Karpas-422 (cell line): ENCODE measurements at places on chromosomes 6 and 20.

DNA sequence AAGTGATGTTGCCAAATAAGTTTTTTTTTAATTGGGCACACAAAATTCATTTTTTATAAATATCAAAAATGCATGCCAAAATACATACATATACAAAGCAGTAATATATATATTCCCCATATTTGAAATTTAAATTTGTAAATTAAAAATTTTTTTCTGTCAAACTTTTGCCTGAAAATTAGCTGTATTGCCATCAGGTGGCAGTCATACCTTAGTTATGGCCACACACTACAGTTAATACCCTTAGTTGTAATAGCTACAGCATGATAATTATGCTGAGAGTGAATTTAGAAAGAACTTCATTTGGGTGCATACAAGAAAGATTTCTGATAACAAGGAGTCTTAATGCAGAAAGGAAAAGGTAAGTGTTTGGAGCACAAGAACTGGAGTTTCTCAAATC, 46.2 kb upstream of the SDHAF4 start:
- peak; percentile 50 for DNase-seq

DNA sequence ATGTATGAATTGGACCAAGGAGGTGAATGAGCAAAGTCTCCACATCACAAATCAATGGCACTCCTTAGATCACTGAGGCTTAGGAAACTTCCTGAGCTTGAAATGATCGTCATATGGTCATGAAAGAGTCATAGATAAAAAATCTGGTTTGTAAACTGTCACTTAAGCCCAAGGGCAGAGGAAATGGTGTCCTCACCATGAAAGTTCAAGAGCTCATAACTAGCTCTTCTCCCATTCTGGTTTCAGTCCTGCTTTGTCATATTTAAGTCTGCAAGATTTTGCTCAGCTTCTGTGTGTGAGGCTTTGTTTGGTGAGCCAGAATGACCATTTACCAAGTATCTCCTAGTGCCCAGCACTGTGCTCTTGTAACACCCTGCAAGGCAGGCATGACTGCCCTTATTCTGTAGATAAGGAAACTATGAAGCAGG, 60.5 kb downstream of the GJA10 start:
- no peak for DNase-seq

- no peak for DNase-seq
Observed at GRCh38 chr6:107173779-107174178, 58.5 kb upstream of the BEND3 start.

- DNase-seq = peak; percentile 72
Observed at GRCh38 chr6:85126485-85127167, 323.3 kb upstream of the NT5E start.

DNA sequence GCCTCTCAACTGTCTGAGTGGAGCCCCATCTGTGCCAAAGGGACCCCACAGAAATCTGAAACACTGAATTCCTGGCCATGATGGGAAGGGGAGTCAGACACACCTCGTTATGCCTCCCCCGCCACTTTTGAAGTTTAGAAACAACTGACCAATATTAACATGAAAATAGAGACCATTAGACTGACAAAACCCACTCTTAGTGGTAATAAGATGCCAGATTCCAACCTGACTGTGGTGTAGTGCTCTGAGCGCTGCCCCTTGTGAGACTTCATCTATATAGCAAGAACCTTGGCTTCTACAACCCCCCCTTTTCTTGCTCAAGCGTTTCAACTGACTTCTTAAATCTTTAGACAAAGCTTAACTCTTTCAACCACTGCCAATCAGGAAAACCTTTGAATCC, 46.1 kb upstream of the UNC93A start:
- no peak for DNase-seq

DNA sequence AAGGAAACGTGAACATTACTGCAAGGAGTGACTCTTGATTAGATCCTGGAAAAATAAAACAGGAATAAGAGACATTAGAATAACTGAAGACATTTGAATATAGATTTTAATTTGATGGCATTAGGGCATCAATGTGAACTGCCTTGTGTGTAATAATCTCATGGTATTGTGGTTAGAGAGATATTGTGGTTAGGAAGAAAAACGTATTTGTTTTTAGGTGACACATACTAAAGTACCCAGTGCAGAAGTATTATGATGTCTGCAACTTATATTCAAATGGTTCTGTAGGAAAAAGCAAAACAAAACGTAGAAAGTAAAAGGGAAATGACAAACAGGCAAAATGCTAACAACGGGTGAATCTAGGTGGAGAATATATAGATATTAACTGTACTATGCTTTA, 65.9 kb upstream of the OGFRL1 start:
- no peak for DNase-seq

GRCh38 chr20:48679599-48679998, 148.2 kb downstream of the PREX1 start:
- peak; percentile 93 for DNase-seq

DNA sequence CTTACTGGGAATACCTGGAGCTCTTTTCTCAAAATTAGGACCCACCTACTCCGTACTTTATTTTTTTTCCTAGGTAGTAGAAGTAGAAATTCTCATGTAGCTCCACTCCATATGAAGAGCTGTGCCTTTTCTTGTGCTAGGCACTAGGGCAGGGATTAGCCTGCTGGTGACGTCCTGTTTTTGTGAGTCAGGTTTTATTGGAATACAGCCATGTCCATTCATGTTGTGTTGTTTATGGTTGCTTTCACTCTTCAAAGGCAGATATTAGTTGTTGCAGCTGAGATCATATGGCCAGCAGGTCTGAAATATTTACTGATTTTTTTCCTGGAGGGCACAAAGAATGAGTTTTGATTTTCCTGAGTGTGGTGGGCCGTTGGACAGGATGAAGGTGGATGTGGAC, 20.5 kb downstream of the XRN2 start:
- no peak for DNase-seq

DNA sequence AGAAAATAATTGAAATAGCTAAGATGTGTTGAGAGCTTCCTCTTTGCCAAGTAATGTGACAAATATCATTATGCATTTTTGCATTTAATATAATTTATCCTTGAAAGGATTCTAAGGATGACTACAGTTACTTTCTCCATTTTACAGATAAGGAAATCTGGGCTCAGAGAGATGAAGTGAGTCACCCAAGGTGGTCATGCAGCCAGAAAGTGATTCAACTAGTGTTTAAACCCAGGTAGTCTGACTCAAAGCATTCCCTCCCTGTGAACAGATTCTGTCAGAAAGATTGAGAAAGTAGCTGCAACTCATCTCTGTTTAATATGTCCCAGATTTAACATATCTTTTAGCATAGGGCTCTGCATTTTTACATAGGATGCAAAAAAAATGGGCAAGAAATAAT, 28.1 kb downstream of the NRSN1 start:
- DNase-seq = no peak

DNA sequence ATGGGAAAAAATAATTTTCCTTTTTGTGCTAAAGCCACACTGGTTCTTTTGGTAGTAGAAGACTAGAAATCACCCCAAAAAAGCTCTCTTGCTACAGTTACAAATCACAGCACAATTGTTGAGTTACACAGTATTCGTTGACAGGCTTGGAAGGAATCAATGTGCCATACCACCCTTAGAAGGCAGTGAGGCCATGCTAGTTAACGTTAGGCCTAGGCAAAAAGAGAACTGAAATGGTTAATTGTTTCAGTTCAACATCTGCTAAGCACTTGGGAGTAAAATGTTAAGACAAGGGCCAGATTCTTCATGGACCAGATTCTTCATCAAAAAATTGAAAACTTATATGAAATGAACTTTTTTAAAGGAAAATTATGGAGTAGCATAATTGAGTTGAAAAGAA, 626.2 kb downstream of the UTRN start:
- no peak for DNase-seq

DNA sequence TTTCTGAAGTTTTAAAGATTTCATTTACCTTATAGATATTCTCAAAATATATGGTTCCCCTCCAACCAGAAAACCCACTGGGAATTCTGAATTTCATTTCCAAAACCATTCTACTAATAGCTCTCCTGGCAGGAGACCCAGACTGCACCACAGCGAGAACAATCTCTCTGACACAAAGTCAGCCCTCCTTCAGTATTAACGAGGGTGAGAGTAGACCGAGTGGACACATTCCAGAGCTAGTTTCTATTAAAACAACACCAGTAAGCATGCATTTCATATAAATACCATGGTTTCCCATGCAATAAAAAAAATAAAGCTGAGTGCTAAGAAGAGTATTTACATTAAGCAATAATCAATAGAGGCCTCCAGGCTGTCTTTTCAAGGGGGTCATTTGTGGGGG, 899.6 kb upstream of the SLC35B3 start:
- no peak for DNase-seq

- DNase-seq = no peak
Observed at GRCh38 chr20:63778034-63778752, 38.6 kb downstream of the SLC2A4RG start.

DNA sequence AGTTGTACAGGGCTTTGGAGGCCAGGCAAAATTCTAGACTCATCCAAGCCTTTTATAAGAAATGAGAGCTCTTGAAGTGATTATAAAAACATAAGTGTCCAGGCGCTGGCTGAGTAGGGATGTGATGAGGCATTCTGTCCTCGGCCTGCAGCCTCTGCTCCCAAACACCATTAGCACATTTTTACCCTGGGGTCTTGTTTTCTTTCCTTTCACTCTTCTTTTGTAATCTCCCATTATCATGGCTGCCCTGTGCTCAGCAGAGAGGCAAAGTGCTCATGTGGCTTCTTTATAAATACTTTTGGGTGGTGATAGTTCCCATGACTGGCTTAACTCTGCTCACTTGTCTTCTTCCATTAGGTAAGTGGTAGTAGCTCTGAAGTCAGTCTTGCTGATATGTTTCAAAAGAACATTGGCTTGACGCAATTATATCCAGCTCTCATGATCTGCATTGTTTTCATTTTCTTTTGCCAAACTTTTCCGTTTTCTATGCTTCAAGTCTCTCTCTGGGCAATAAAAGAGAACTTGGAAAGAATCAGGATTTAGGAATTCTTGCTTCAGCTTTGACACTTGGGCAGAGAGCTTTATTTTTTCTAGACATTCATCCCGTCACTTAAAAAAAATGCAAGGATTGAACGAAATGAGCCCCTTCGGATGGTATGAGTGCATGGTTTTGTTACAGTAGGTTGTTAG, 61.1 kb downstream of the CAP2 start:
- no peak for DNase-seq

- DNase-seq = no peak
Observed at GRCh38 chr6:11830520-11830919, 51.9 kb upstream of the ADTRP start.

DNA sequence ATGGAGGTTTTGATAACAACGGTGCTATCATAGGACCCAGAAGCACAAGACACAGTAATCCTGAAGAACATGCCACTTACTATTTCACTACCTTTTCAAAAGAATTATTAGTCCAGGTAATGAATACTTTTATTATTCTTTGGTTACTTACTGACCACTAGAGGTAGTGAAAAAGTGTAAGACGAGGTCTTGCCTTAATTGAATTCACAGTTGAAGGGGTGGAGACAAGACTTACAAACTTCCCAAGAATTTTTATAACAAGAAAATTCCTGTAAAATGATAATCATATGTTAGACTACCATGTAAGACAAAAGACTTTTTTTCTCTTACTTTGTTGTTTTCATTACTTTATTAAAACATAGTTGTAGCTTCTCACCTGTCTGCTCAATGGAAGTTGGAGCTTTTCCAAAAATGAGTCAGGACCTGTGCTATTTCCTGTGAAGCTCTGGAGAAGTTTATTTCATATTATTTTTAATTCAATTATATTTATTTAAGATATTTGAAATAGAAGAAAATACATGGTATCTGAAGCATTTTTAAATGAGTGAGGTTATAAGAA, 52.4 kb downstream of the DOP1A start:
- DNase-seq = no peak

- DNase-seq = no peak
Observed at GRCh38 chr6:2900821-2901644, 2.1 kb downstream of the SERPINB9 start.

- DNase-seq = no peak
Observed at GRCh38 chr20:15318682-15319081, 981.3 kb upstream of the FLRT3 start.

DNA sequence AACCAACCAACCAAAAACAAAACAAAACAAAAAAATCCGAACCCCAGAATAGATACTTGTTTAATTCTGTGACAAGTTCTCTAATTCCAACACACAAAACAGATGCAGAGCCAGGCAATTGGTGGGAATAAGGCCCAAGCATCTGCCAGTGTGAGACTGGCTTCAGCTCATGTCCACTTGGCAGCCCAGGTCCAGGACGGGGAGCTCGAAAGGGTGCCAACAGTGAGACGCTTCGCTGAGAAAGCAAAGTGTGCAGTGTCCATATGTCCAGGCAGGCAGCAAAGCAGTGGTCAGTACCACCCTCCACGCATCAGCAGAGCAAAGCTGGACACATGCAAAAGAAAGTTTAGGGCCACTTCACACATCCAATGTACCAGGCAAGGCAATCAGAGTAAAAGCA, 102.9 kb downstream of the RALGAPA2 start:
- DNase-seq = no peak

DNA sequence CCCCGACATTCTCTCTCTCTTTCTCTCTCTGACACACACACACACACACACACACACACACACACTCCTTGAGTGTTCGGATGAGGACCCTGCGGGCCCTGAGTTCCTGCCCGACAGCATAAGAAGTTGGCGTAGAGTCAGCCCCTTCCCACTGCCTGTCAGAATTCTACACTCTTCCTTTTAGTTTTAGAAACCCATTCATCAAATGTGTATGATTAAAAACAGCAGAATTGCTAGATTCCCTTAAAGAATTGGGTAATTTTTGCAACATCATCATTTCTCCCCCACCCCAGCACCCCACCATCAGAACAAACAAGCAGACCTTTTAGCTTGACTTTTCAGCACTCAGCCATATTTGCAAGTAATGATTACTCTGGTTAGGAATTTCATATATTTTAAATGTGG, 322.8 kb downstream of the FARS2 start:
- DNase-seq = no peak

- no peak for DNase-seq
Observed at GRCh38 chr6:136720045-136720770, 72.1 kb downstream of the MAP3K5 start.

- peak; percentile 85 for DNase-seq
Observed at GRCh38 chr20:44683263-44684046, 31.7 kb upstream of the CCN5 start.

- DNase-seq = no peak
Observed at GRCh38 chr6:53306819-53307347, 41.9 kb downstream of the ELOVL5 start.

GRCh38 chr20:16381444-16381843, 191.8 kb downstream of the KIF16B start:
- DNase-seq = no peak

- no peak for DNase-seq
Observed at GRCh38 chr6:34424200-34425131, 1.4 kb downstream of the RPS10 start.

GRCh38 chr6:44561060-44561623, 173.6 kb downstream of the CDC5L start:
- DNase-seq = no peak

DNA sequence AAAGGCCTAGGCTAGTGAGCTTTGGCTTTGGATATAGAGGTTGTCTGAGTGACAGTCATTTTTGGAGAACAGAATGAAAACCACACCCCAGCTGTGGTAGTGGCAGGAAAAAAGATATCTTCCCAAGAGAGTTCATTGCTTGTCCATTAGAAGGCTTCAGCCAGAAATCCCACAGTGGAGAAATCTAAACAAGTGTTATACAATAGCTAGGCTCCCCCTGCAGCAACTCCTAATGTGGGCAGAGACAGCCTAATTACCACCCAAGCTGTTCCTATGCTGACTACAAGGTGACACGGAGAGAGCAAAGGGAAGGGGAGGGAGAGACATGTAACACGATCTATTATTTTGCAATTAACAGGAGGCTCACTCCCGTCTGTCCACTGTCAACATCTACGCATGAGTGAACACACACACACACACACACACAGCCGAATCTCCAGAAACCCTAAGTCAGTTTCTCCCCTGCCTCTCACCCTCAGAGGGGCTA, 147.5 kb upstream of the TCF21 start:
- no peak for DNase-seq

- DNase-seq = peak; percentile 82
Observed at GRCh38 chr20:38304845-38305447, 990 bp downstream of the BPI start.
